ENCODE measurements at places on chromosomes 3 and 15.

DNA sequence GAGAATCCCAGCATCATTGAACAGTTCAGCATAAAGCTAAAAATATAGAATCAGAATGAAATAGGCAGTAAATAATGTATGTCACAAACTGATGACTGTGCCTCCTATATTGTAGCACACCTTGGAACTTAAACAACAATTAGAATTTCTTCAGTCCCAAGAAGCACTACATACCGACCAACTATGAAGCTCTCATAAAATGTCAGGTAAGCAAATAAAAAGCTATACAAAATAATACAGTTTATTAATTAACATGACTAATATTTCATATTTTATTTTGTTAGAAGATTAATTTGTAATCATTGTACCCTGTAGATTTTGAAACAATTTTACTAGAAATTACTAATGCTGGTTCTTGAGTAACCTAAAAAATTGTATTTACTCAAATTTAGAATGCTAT lies 85.1 kb upstream of the GK5 start:
- DNase-seq = no peak

DNA sequence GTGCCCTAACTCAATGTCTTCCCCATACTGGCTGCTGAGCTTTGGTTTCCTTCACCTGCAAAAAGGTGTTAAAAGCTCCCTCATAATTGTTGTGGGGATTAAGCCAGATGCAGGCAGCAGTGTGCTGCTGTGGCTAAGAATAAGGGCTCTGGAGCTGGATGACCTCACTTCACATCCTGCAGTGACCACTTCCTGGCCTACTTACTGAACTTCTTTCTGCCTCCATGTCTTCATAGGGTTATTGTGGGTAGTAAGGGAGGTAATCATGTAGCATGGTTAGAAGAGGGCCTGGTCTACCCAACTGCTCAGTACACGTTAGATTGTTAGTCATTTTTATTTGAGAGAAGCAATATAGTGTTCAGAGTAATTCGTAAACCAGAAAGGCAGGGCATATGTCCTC lies 18.4 kb downstream of the GYG1 start:
- peak; percentile 47 for DNase-seq

DNA sequence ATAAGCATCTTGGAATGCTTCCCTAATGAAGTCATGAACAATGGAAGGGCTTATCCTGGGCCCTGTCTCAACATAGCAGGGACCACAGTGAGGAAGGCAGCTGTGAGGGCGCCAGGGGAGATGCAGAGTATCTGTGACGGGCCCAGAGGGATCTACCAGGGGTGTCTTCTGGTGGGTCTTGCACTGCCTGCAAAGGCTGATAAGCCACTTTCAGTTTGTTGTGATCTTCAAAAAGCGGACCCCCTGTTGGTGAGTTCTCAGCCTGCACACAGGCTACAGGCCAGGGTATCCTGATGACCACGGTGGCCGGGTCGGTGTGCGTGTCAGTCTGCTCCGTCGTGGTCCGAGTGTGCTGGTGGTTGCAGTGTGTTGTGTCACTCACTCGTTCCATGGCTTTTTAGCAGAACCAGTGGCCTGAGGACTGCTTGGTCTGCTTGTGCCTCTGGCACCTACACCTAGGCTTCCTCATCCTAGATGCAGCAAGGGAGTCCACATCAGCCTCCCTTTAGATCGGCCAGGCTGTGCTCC lies 46.8 kb downstream of the CHDH start:
- no peak for DNase-seq

GRCh38 chr3:195003006-195003892 lies 267.7 kb downstream of the XXYLT1 start:
- DNase-seq = peak; percentile 12

DNA sequence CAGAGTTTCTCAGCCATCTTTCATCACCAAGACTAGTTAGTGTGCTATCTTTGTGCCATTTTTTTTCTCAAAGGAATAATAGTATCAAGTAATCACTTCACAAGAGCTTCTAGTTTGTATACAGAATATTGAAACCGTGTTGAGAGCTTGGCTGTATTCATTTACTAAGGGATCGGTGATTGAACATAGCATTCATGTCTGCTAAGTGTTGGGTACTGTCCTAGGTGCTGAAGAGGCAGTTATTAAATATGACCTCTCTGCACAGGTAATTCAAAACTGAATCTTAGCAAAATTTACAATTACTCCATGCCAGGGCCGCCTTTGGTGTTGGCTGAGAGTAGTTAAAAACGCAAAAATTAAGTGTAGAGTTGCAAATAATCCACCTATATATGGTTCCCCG lies 355.3 kb upstream of the RORA start:
- no peak for DNase-seq

DNA sequence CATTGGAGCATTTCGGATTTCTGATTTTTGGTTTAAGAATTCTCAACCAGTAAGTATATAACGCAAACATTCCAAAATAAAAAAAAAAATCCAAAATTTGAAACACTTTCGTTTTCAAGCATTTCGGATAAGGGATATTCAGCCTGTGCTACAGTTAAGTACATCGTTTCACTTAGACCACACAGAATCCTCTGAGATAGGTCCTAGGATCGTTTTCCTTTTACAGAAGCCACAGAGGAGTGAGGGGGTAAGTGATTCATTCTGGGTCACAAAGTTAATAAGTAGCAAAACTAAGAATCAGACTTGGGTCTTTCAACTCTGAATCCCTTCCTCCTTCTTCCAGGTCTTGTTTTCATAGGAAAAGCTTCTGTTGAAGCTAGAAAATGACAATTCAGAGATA lies 249.3 kb downstream of the BBX start:
- no peak for DNase-seq

DNA sequence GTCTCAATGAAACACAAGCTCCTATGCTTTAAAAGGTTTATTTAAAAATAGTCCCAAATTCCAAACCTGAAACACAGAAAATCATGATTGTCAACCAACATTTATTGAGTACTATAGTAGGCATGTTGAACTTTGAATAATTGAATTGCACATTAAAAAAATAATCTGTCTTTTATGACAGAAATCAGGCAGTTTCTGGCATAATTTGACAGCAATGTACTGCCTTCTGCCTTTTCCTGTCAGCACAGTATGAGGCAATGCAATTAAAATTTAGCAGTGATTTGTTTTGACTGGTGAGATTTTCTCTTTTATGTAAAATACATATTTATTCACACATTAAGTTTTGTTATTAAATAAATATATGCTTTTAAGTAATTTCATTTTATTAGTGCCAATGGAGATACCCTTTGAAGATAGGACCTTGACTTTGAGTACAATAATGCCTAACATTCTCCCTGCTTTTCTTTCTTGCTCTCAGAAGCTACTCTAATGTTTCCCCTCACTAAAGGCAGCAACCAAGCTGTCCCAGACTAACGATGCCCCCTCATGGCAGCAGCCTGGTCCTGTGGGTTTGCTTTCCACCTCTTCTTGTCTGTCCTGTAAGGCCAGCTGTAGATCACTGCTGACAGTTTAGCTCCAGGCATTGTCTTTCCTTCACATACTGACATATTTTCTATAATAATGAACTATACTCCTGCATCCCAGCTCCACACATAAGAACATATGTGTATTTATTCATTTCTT lies 346.7 kb downstream of the IL20RB start:
- no peak for DNase-seq

DNA sequence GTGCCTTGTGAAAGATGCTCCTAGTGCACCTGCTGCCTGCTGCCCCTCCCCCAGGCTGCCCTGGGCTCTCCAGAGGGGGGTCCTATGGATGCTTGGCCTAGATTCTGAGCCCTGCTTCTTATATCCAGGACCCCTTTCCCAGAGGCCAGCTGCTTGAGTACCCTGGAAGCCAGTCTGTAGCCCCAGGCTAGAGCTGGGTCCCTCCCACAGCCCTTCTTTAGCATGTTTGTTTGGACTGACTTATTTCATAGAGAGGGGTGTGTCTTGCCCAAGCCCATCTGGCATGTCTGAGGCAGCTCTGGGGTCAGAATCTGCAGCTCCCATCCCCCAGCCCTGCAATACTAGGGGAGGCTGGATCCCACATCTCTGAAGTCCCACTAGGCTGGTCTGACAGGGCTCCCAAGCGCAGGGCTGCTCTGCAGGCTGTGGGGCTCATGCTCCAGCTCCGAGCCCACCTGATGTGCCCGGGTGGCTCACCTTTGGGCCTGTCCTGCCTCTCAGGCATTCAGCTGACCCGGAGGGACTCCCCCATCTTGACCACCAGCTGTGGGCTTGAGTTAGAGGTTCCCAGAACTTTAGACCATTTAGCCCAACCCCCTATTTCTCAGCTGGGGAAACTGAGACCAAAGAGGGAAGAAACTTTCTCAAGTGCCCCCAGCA lies 3.1 kb downstream of the CHRNB4 start:
- DNase-seq = no peak

- no peak for DNase-seq
Measured at GRCh38 chr3:43104660-43105595, 951 bp downstream of the POMGNT2 start.

GRCh38 chr3:185653949-185654757 lies 68.1 kb downstream of the SENP2 start:
- no peak for DNase-seq

DNA sequence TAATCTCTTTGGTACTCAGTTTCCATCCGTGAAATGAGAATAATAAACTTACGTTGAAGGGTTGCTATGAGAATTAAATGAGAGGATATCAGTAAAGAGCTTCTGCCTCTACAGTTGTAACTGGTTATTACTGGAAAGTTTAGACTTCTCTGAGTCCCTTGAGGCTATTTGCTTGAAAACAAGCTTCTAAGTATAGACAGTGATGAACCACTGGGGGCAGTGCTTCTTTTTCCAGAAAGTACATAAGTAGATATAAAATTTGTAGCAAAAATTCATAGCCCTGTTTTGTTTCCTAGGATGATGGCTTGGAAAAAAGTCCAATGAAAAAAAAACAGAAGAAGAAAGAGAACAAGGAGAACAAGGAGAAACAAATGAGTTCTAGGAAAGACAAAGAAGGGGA lies 87.1 kb downstream of the RGMA start:
- no peak for DNase-seq

GRCh38 chr15:67172172-67172571 lies 82.3 kb downstream of the AAGAB start:
- DNase-seq = no peak

DNA sequence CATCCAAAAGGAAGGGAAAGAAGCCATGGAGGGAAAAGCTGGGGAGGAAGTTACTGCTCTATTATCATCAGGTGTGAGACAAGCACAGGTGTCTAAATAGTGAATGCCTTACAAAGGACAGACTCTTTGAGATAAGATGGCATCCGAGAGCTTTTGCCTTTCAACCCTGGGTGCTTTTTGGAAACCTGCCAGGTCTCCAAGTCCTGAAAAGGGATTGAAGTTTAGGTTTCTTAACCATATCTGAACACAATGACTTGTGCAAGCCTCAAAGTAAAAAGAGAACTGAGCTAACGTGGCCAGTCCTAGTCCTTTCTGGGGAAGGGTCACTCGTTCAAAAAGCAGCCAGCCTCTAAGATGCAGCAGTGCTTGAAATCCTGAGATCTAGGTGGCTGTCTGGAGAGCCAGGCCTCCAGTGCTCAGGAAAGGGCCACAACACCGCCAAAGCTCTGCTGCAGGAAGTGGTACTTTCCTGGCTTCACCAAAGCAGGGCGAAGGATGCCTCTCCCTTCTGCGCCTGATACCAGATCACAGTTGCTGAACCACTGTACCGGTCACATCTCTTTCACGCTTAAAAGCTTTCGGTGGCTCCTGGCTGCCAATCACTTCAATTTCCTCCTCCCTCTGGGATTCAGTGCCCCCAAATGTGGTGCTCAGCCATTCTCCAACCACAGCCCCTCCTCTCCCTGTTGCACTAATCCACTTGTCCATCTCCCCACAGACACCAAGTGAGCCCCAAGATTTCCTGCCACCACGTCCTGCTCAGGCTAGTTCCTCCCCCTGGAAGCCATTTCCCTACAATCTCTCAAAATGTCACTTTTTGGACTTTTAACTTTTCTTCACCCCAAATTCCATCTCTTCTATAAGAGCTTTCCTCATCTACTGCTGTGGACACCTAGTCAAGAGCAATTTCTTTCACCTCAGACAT lies 104.1 kb upstream of the LPP start:
- peak; percentile 22 for DNase-seq

- peak; percentile 28 for DNase-seq
Measured at GRCh38 chr15:22980189-22981050, at the start of gene CYFIP1. CYFIP1 (minus strand) TSS chr15:22980368; CDS start chr15:22947285, 33,083 bp downstream.

DNA sequence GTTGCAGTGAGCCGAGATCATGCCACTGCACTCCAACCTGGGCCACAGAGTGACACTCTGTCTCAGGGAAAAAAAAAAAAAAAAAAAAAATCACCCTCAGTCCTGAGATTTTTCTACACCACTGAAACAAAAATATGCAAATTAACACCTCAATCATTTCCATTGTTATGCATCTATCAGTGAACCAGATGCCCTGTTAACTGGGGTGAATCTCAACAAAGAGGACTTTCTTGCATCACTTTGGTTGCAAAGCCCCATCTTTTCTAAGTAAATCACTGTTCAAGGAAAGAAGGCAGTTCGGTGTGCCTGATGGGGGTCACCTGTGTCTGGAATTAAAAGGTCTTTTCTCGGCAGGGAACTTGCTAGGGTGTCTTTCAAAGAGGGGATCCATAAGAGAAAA lies 421.6 kb downstream of the EPHB1 start:
- no peak for DNase-seq

- no peak for DNase-seq
Measured at GRCh38 chr3:184672977-184673870, 38.6 kb downstream of the MAGEF1 start.

- DNase-seq = no peak
Measured at GRCh38 chr3:109177908-109178307, 41.4 kb downstream of the C3orf85 start.

- DNase-seq = no peak
Measured at GRCh38 chr3:112931736-112932521, 43.0 kb downstream of the CD200R1 start.

DNA sequence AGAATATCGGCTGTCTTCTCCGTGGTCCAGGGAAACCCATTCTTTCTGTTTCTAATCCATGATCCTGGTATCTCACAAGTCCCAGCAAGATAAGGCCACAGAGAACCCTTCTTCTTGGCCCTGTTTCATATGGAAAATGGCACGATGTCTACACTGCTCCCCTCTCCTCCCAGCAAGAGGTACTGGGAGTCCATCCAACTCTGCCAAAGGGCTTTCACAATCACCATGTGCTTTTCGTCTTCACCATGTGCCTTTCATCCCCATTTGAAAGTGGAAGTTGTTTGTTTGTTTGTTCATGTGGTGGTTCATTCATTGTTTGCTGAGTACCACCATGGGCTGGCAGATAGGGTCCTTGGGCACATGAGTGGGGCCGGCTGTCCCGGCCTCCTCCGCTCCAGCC lies 5.5 kb downstream of the ITIH3 start:
- no peak for DNase-seq

- no peak for DNase-seq
Measured at GRCh38 chr3:81549388-81549787, 212.1 kb downstream of the GBE1 start.

GRCh38 chr15:44035781-44036699 lies 159.0 kb downstream of the FRMD5 start:
- DNase-seq = no peak

DNA sequence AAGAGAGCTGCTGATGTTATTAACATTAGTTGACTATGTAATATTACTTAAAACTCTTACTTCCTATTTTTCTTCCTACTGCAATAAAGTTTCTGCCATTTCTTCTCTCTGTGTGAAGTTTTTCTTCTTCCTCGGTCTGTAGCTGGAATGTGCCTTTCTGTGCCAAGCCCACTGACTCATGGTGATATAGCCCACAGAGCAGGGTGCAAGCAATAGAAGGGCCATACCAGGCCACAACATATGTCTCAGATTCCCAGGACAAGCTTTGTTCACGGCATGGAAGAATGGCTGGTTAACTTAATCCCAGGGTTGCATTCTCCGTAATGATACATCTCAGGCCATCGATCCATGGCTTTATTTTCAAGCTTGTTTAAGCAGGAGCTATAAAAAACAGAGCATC lies 815.3 kb downstream of the TUSC7 start:
- DNase-seq = no peak

- DNase-seq = no peak
Measured at GRCh38 chr15:90345857-90346256, 6.2 kb upstream of the ZNF774 start.
